Activated T-helper 9 cell treated with anti-CD3 and anti-CD28 coated beads, Interleukin-2, amount 50 U/mL, for 16 hours (primary cell): ENCODE measurements at places on chromosomes 5 and 9.

- no peak for DNase-seq
Measured at GRCh38 chr5:74673011-74673790, 11.8 kb upstream of the HEXB start.

- no peak for DNase-seq
Measured at GRCh38 chr9:38125889-38126288, 56.9 kb upstream of the SHB start.

- no peak for DNase-seq
Measured at GRCh38 chr5:89011778-89012711, 129.1 kb upstream of the MEF2C start.

DNA sequence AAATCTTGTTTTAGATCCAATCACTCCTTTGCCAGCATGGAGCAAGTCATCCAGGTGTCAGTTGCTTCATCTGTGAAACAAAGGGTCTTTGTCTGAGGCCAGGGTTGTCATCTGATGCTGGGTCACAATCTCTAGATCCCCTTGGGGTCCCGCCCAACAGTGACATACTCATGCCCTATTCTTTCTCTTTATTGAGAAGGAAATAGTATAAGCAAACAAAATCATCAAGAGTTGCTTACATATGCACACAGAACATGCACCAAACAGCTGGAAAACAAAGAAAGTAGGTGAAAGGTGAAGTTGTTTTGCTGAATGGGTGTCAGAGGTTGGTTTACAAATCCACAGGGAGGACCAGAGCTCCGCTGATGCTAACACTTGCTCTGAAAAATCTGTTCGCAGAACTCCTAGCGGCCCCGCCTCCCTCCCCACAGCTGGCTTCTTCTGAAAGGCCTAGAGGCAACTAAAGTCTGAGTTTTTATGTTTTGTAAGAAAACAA lies 106.1 kb upstream of the SLC44A1 start:
- no peak for DNase-seq

DNA sequence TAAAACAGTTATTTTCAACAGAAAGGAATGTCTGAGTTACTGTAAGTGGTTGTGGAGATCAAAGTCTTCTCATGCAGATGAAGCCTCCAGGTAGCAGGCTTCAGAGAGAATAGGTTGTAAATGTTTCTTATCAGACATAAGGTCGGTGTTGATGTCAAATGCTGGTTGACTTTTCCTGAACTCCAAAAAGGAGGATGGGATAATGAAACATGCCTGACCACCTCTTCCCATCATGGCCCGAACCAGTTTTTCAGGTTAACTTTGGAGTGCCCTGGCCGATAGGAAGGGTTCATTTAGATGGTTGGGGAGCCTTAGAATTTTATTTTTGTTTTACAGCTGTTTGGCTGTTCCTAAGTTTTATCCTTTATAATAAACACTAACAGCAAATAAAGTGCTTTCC lies 478.4 kb downstream of the ACTL7B start:
- DNase-seq: no peak

DNA sequence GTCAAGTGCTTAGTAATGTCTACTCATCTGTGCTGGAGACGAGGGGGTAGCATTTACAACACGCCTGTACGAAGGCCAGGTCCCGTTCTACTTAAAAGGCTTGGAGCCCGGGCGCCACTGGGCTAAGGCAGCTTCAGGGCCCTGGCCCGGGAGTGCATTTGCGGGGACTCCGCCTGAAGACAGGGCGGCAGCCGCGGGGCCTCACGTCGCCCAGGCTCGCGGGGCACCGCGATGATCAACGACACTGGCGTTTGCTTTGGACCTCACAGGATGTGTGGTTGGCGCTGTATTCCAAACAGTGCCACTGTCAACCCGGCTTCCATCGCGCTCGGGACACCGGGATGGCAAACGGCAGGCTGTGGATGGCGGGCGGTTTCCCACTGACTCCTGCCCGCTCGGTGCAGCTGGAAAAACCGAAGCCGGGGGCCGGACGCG lies 1.1 kb upstream of the TENT4A start:
- peak; percentile 44 for DNase-seq

- DNase-seq: no peak
Measured at GRCh38 chr5:100668511-100668910, 133.3 kb downstream of the FAM174A start.

- DNase-seq: no peak
Measured at GRCh38 chr9:136239135-136239982, 6.3 kb downstream of the QSOX2 start.

GRCh38 chr9:134945509-134946275 lies 28.0 kb upstream of the FCN1 start:
- no peak for DNase-seq

GRCh38 chr5:56405116-56405908 lies 172.2 kb upstream of the ANKRD55 start:
- DNase-seq: no peak

DNA sequence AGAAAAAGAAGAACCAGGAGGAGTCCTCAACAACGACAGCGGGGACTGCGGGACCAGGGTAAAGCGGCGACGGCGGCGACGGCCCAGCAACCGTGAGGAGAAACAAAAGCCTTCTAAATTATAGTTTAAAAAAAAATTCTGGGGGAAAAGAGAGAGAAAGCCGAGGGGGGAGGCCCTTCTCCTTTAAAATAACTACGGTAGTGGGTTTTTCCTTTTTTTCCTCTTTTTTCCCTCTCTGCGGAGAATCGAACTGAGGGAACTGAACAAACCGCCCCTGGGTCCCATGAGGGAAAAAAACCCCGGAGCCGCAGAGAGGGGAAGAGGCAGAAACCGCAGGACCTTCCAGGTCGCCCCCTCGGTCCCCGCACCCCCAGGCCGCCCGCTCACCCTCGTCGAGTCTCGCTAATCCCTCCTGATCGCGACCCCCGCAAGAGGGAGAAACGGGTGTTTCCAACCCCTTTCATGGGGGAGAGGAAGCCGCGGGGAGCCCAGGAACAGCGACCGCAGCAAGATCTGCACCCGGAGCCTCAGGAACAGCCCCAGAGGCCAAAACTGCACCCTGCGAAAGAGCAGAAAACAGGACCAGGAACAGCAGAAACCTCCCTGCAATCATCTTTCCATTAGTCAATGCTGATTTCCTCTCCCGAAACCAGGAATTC lies 453 bp downstream of the CPEB4 start:
- DNase-seq: no peak

GRCh38 chr9:125460346-125460745 lies 198.7 kb downstream of the GAPVD1 start:
- DNase-seq: no peak

- DNase-seq: no peak
Measured at GRCh38 chr5:24112420-24112819, 532.4 kb downstream of the CDH10 start.

GRCh38 chr9:2241461-2241835 lies 226.3 kb downstream of the SMARCA2 start:
- no peak for DNase-seq

DNA sequence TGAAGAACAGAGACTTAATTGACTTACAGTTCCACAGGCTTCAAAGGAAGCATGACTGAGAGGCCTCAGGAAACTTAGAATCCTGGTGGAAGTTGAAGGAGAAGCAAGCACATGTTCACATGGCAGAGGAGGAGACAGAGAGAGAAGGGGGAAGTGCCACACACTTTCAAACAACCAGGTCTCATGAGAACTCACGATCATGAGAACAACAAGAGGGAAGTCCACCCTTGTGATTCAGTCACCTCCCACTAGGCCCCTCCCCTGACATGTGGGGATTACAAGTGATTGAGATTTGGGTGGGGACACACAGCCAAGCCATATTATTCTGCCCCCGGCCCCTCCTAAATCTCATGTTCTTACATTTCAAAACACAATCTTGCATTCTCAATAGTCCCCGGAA lies 19.5 kb downstream of the NR3C1 start:
- no peak for DNase-seq

DNA sequence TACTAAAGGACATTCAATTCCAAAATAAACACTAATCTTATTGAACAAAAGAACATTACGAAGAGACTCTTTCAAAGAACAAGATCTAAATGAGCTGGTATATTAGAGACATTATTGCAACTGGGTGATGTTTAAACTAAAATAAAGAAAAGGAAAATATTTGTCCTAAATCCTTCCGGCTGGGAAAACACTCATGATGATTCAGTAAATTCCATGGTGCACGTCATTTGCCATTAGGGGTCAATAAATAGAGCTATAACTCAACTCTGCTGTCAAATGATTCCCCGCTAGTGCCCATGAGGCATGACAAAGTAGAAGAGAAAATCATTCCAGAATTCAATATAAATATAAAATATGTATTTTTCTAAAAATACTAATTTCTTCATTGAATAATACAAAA lies 565.5 kb upstream of the TUSC1 start:
- DNase-seq: no peak

DNA sequence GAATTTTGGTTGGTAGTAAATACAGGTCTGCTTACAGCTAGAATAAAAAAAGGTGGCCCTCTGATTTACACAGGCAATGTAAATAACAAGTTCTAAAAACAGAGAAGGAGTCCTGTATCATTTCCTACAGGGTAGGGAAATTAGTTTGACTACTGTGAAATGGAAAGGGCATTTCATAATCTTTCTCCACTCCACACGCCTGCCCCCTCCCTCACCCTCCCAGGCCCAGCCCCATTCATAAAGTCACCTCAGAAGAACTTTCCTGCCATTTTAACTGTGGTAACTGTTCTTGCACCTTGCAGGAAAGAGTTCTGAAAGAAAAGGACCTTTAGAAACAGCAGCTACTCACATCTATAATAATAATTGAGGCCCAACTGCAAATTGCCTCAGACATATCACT lies 69.7 kb downstream of the MEF2C start:
- DNase-seq: no peak

GRCh38 chr5:80208381-80208780 lies 47.5 kb downstream of the SERINC5 start:
- no peak for DNase-seq

- DNase-seq: no peak
Measured at GRCh38 chr9:122370869-122371755, at the start of gene PTGS1. TSS of gene PTGS1 (plus strand) at chr9:122371024. CDS start at chr9:122371085, 61 bp downstream.

GRCh38 chr5:76473661-76474060 lies 70.6 kb downstream of the IQGAP2 start:
- peak; percentile 47 for DNase-seq

- DNase-seq: no peak
Measured at GRCh38 chr9:85522459-85523092, 219.2 kb downstream of the AGTPBP1 start.

DNA sequence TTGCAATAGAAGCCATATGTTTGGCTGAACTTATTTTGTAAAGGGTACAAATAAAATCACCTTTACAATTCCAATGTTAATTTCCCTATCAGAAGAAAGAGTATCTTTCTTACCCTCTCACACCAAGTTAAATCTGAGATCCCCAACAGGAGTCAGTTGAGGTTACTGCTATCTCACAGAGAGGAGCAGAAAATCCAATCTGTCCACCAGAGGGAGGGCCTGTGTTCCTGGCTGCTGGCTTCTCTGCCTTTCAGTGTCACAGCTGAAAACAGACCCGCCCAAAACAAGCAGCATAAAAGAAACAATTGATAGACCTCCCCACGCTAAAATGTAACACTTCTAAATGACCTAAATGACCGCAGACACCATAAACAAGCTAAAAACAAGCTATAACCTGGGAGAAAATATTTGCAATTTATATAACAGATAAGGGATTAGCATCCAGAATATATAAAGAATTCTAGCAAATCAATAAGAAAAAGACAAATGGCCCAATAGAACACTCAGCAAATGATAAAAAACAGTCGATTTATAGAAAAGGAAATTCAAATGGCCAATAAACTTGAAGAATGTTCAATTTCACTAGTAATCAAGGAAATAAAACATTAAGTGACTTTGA lies 24.5 kb upstream of the MVB12B start:
- DNase-seq: peak; percentile 5

DNA sequence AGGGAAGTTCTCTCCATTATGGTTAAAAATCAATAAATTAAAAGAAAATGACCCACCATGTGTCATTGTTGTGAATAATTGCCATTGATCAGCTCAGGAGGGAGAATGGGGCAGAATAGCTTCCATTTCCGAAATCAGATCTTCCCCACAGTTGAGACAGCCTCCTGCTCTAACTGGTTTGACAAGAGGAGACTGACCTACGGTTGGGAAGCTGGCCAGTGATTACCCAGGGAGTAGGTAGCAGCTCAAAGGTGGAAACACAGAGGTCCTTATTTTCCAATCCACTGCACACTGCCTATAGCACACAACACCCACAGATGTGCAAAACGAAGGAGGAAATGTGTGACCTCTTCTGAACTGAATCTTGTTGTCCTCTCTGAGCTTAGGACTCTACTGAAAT lies 69.0 kb upstream of the DAPK1 start:
- no peak for DNase-seq

DNA sequence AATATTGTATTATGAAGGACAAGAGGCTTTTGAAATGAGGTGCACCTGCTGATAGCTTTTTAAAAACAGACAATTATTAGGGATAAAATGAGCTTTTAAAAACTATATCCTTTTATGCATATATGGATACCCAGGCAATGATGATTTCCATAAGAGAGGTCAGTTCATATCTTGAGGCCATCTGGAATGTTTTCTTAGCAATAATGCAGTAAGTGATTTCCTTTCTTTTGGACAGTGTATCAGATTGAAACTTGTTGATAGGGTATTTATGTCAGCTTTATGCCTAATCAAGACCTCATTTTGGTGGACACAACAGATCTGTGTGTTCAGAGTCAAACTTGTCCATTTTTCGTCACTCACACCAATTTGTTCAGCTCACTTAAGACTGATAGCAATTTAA lies 413.5 kb upstream of the WWC1 start:
- no peak for DNase-seq

GRCh38 chr5:40909264-40909663 lies at the start of gene C7:
TSS of gene C7 (plus strand) at chr5:40909497. CDS start at chr5:40909611, 114 bp downstream.
- DNase-seq: no peak

GRCh38 chr9:106745457-106745856 lies 117.5 kb upstream of the ZNF462 start:
- no peak for DNase-seq

- DNase-seq: no peak
Measured at GRCh38 chr9:114231719-114232449, 76.5 kb downstream of the COL27A1 start.

- no peak for DNase-seq
Measured at GRCh38 chr9:437574-438001, 222.9 kb downstream of the DOCK8 start.

GRCh38 chr9:125409217-125409636 lies 147.6 kb downstream of the GAPVD1 start:
- no peak for DNase-seq

- no peak for DNase-seq
Measured at GRCh38 chr5:111194925-111195324, 29.3 kb upstream of the CAMK4 start.

GRCh38 chr9:101029315-101030085 lies 973 bp downstream of the PLPPR1 start:
- no peak for DNase-seq

- DNase-seq: no peak
Measured at GRCh38 chr5:148922606-148923005, 96.2 kb downstream of the ADRB2 start.

DNA sequence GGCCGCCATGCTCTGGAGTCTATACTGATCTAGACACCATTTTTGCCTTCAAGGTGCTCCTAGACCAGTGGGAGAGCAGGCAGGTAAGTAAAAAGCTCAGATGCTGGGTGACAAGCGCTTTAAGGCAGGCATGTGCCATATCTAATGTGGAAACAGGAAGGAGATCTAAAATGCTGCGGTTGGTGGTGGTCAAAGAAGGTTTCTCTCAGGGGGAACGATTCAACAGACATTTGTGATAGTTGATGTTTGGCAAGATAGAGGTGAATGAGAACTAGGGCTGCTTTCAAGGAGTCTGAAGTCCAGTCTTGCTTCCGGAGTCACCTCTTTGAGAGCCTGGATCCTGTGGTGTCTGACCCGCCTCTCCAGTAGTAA lies 146.2 kb upstream of the KLF4 start:
- DNase-seq: no peak

- no peak for DNase-seq
Measured at GRCh38 chr9:90070931-90071660, 466.3 kb downstream of the GADD45G start.
